ENCODE measurements at places on chromosomes 11 and 22. TPM values are rescaled to one million over a fixed set of nuclear protein-coding genes. Genes with fewer than 3 reads are reported as not detected.
A peak's percentile ranks its signal among the peaks of the same experiment; 100 is the strongest.

DNA sequence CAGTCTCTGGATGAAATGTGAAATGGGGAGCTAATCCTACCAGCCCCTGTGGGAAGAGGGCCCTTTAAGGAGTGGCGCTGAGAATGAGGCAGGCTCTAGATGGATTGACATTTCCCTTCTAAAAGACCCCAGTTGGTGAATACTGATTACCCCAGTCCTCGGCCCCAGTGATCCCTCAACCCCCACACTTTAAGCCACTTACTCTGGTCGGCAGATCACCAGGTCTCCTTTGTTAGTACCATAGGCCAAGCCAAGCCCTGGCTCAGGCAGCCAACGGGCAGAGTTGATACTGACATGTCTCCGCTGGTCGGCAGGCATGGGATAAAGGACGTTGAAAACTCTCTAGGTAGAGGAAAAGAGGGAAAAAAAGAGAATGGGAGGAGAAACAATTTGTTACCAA is 26.1 kb upstream of the CHRM4 start:
- no peaks in the 10 kb centered on the region for H3K27me3 ChIP-seq
- DNase-seq: no peak
- peaks cover 47% of the 10 kb centered on the region for H3K36me3 ChIP-seq
- no peak overlapping the region for H3K27ac ChIP-seq
- H3K4me1 ChIP-seq: peaks cover 6% of the 10 kb centered on the region

- H3K4me3 ChIP-seq: no peak overlapping the region
- peaks cover 15% of the 10 kb centered on the region for H3K4me1 ChIP-seq
- peaks cover 23% of the 10 kb centered on the region for H3K36me3 ChIP-seq
These were observed 32.2 kb upstream of the CARS1 start for GRCh38 chr11:3089236-3090061.

- no peak for DNase-seq
- peaks cover 10% of the 10 kb centered on the region for H3K4me1 ChIP-seq
- no peak overlapping the region for H3K27ac ChIP-seq
These were observed 385.5 kb upstream of the B3GAT1 start for GRCh38 chr11:134797411-134798089.

DNA sequence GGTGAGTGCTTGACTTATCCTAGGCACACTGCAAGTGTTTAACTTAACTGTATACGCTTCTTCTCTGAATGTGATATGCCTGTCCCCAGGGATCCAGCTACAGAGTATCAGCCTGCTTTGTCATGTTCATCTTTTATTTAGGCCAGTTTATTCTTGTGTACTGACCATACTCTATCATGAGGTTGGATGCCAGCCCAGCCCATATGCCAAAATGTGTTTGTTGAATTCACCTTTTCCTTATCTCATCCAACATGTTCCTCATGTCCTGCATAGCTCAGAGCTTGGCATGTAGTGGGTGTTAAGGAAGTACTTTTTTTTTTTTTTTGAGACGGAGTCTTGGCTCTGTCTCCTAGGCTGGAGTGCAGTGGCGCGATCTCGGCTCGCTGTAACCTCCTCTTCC is 116.2 kb downstream of the NCAM1 start:
- H3K27me3 ChIP-seq: no peaks in the 10 kb centered on the region
- H3K4me3 ChIP-seq: no peak overlapping the region

- peaks cover 38% of the 10 kb centered on the region for H3K4me1 ChIP-seq
- H3K27ac ChIP-seq: peak within 1 kb of the TSS; percentile 59
- H3K27me3 ChIP-seq: no peaks in the 10 kb centered on the region
- DNase-seq: peak; percentile 90
- peaks cover 13% of the 10 kb centered on the region for H3K36me3 ChIP-seq
These were observed at the start of gene CTSD for GRCh38 chr11:1763796-1764661. CTSD (minus strand) TSS chr11:1763927; CDS start chr11:1763859, 68 bp downstream.

CELSR1 gene
- total RNA-seq: 1.8 TPM

GRCh38 chr11:78261367-78261766 is 72.6 kb downstream of the USP35 start:
- DNase-seq: no peak
- H3K27ac ChIP-seq: no peak overlapping the region
- H3K4me3 ChIP-seq: no peak overlapping the region
- H3K27me3 ChIP-seq: no peaks in the 10 kb centered on the region
- peaks cover 20% of the 10 kb centered on the region for H3K4me1 ChIP-seq

PYGM gene
- total RNA-seq: 165 TPM

DNA sequence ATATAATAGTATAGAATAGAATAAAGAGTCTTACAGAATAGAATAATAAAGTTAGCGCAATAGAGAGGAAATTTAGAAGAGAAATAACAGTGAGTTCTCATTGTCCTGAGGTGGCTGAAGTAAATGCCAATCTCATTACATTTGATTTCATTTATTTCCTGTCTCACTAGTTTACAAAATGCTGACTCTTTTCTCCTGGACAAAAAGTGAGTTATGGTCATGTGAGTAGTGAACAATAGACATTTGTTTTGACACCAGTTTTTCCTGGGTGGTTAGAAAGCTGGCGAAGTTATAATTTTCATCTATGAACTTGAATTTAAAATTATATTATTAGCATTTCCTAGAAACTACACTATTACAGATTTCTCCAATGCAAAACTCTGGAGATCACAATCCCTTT is 143.7 kb downstream of the TYR start:
- DNase-seq: no peak
- no peaks in the 10 kb centered on the region for H3K4me1 ChIP-seq
- no peaks in the 10 kb centered on the region for H3K36me3 ChIP-seq
- H3K4me3 ChIP-seq: no peak overlapping the region

PDGFB gene
- 9.7 TPM for total RNA-seq

CEND1 gene
- 0.04 TPM for total RNA-seq
